ENCODE measurements at places on chromosomes 2 and 18.

- no peak for DNase-seq
Observed at GRCh38 chr2:49288902-49289700, 134.8 kb upstream of the FSHR start.

DNA sequence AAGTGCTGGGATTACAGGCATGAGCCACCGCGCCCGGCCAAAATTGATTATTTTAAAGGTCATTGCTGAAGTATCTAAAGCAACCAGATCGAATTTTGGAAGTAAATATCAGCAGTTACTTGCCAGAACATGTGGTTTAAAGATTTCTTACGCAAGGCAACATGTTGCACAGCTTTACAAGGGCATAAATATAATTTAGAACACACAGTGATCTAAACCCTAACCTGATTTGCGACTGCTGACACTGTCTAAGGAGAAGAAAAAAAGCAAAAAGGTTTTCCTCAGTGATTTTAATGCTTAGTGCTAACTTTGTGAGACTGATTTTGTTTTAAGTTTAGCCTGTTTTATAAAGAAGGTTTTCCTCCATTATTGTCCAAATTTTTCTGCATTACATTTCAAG lies 569.9 kb upstream of the LINC00305 start:
- no peak for DNase-seq

DNA sequence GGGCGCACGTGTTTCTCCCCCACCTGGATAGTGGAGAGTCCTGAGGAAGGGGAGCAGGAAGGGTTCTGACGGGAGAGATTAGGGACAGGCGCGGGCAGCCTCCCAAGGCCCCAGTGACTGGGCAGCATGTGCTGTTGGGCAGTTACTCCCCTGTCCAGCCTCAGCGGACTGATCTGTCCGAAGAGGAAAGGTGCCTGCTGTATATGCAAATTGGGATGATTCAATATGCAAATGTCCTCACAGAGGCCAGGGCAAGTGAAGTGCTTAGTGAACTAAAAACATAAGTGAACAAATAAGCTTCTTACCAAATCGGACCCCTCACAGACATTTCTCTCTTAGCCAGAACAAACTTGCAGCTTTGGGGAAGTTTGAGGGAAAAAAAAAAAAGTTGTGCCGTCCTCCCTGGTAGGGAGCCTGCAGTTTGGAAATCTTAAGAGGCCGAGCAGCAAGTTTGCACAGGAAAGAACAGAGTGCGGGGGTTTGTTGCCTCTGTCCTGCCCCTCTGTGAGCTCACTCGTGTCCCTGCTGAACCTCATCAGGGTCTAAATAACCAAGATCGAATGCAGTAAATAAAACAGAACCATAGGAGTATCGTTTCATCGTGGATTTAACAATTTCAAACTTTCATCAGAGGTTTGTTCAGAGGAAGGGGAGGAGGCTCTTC lies 141.4 kb downstream of the KCTD1 start:
- no peak for DNase-seq

GRCh38 chr2:134717286-134718022 lies 1.3 kb downstream of the TMEM163 start:
- no peak for DNase-seq

DNA sequence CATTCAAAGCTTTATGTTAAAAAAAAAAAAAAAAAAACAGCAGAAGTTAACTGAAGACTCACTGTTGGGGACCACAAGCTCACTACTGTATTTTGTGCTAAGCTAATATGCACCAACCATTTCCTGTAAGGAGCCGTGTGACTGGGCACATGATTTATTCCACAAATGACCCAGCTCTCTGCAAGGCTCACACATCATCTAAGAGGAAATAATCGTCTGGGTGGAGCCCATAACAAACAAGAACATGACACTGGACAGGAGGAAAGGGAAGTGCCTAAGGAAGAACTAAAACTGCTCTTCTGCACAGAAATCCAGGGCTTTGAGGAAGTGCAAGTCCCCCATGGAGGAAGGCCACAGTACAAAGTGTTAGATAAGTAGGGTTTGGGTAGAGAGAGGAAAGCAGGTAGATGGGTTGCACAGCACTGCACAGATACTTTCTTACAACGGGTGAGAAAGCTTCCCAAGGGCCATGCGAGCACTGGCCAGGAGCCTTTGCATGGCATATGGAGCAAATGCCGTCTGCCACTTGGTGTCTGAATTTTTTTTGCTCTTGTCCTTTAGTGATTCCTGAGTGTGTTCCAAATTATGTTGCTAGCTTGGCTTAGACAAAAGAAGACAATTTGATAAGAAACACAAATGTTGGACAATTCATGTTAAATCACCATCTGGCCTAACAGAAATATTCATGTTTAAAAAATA lies 24.4 kb downstream of the NFE2L2 start:
- no peak for DNase-seq

GRCh38 chr2:99242151-99242550 lies 13.3 kb downstream of the LYG2 start:
- no peak for DNase-seq

DNA sequence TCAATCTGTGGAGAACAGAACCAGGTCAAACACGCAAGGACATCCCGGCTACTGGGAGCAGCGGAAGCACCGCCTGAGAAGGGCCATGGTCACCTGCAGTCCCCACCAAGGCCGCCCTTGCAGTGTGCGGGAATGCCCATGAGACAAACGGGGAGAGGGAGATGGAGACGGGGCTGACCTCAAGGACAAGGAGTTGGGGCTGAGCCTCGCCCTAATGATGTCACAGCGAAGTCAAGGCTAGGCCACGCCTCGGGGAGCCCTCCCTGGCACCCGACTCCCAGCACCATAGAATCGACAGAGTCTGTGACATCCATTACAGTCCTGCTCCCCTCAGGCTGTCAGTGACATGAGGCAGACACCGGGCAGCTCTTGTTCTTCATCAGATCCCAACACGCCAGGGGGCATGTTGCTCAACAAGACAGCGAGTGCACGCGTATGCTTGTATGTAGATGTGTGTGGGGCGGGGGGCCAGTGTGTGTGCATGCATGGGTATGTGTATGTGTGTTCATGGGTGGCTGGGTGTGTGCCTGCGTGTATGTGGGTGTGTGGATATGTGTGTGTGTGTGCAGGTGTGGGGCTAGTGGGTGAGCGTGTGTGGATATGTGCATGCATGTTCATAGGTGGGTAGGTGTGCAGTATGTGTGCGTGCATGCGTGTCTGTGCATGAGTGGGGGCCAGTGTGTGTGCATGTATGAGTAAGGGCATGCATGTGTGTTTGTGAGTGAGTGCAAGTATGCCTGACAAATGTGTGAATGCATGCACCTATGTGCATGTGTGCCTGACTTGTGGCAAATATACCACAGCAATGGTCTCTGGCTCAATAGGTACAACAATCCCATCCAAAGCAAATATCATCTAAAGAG lies 57.0 kb downstream of the ANKMY1 start:
- DNase-seq: no peak

GRCh38 chr2:136023416-136023815 lies 38.0 kb upstream of the DARS1 start:
- no peak for DNase-seq

GRCh38 chr2:23449413-23449812 lies 64.4 kb downstream of the KLHL29 start:
- no peak for DNase-seq

DNA sequence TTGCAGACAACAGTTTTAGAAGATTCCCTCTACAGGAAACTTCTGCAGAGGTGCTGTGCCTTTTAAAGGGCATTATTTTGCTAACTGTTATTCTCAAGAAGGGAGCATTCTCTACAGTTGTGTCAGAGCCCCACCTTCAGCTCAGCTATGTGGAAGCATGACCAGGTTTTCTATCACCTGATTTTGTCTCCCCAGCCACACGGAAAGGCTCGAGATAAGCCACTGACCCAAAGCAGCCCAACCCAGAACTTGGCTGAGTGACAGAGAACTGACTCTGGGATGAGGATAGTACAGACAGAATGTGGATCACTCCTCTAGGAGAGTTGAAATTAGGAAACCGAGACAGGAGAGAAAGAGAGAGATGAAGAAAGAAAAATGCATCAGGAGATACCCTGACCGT lies 10.7 kb downstream of the COL4A4 start:
- DNase-seq: no peak

DNA sequence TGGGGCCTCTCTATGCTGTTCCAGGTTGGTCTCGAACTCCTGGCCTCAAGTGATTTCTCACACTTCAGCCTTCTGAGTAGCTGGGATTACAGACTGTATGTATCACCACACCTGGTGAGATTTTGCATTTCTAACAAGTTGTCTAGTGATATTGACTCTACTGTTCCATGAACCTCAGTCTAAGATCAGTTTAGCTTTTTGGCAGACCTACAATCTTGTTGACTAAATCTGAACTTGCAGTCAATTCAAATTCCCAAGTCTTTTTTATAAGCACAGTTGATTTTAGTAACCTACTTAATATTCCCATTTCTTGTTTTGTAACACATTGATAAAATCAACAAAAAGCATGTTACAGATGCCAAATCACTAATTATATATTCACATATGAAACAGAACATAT lies 266.1 kb upstream of the CYP26B1 start:
- DNase-seq: no peak

GRCh38 chr2:40877734-40878288 lies 425.9 kb upstream of the SLC8A1 start:
- DNase-seq: no peak

- DNase-seq: no peak
Observed at GRCh38 chr2:26986576-26986975, 16.1 kb downstream of the MAPRE3 start.

DNA sequence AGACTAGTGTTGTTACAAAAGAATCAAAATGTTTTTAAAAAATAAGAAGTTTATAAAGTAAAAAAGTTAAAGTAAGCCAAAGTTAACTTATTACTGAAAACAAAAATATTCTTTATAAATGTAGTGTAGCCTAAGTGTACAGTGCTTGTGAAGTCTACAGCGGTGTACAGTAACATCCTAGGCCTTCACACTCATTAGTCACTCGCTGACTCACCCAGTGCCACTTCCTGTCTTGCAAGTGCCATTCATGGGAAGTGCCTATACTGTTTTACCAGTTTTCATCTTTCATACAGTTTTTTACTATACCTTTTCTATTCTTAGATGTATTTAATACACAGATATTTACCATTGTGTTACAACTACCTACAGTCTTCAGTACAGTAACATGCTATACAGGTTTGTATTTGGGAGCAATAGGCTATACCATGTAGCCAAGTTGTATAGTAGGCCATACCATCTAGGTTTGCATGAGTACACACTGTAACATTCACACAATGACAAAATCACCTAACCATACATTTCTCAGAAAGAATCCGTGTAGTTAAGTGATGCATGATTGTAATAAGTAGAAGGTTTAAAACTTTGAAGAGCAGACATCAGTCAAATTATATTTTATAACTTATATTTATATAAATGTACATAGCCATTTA lies 13.4 kb downstream of the SERPINB7 start:
- DNase-seq: no peak

GRCh38 chr2:221189431-221190067 lies 382.6 kb downstream of the EPHA4 start:
- no peak for DNase-seq

GRCh38 chr2:172106108-172106961 lies 3.6 kb upstream of the DLX2 start:
- peak; percentile 69 for DNase-seq

- DNase-seq: no peak
Observed at GRCh38 chr2:109194620-109194937, 65.6 kb downstream of the SH3RF3 start.

DNA sequence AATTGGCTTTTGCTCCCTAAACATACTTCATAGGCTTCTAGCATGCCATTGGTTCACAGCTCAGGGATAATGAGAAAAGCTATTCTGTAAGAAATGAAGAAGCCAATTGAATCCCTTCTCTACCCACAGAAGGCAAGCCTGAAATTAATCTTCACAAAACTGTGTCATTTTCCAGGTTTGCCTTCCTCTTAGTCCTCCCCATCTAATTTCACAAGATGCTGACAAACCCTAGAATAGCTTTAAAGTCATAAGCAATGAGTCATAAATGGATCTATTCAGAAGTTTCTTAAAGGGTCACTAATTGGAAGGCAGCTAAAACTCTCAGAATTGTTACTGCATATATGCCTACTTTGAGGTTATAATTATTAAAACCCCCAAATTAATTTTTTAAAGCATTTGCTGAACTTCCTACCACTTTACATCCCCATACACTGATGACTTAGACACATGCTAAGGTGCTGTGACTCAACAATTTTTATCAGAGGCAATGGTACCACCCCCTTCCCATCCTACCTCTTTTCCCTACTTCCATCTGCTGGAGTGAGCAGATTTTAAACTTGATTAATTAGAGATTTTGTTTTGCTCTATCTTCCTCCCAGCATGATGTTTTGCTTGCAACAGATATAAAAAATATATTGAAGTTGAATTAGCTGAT lies 51.3 kb upstream of the NABP1 start:
- DNase-seq: no peak

- DNase-seq: no peak
Observed at GRCh38 chr2:218005486-218005885, 2.7 kb upstream of the TNS1 start.

GRCh38 chr2:98126061-98126460 lies 39.1 kb downstream of the VWA3B start:
- DNase-seq: no peak
